Hippocampal formation (tissue), 2 donors: ENCODE measurements at places on chromosomes 6 and 20.

DNA sequence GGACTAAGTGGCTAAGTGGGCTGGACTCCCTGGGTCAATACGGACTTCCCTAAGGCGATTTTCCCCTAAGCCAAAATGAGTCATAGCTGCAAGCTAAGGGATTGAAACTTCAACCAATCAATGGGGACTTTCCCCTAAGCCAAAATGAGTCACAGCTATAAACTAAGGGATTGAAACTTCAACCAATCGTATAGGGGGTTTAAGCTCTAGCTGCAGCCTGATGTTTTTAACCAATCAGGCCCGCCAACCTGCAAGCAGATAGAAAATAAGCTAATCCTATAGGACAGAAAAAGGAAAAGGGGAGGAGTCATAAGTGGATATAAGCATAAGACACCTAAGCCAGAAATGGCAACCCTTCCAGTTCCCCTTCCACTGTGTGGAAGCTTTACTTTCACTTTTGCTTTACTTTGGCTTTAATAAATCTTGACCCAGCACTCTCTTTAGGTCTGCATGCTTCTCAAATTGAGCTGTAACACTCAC, 655.0 kb upstream of the HS3ST5 start:
- no peak for DNase-seq

DNA sequence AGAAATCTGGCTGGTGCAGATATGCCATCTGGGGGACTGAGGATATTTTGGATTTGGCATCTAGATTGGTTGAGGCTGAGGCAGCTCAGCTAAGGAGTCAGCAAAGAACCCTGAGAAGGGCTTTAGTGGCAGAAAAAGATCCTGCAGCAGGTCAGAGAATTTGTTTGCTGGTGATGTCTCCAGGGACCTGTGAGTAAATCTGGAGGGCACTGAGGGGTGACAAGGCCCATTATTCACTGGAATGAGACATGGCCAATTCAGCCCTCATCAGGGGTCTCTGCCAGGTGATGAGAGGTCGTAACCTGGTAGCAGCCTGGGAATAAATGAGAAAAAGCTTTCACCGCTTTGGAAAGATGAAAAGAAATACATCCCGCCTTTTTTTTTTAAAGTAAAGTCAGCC, 118.3 kb upstream of the FBXL4 start:
- DNase-seq: no peak

DNA sequence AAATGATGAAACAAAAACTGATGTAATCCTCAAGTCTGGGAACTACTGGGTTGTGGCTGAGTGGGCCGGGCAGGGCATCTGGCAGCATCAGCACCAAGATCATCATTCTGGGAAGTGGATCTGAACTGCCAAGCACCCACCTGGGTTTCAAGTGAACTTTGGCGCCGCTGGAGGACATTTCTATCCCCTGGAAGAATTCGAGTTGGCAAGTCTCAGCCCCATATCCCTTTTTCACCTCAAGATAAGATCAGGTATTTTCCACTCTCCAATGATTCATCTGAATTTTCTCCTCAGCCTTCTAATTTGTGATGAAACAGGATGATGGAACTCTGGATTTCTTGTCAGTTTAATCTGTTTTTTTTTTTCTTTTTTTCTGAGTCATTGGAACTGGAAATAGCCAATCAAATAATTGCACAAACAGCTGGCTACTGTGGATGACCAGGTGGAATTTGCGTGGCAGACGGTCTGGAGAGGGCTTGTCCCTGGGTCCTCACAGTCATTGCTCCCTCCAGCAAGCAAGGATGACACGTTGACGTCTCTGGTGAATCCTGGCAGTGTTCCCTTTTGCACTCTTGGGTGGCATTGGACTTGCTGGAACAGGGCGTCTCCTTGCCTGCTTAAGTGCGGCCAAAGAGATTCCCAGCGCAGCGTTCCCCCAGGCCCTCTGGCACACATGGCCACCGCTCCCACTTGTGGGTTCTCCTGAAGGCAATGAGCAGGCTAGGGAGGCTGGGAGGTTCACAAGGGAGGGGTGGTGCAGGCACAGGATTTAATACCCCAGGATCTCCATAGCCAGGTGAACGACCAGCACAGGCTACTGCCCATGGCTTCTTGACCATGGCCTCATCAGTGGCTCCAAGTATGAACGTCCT, 80.4 kb downstream of the DHX35 start:
- no peak for DNase-seq

DNA sequence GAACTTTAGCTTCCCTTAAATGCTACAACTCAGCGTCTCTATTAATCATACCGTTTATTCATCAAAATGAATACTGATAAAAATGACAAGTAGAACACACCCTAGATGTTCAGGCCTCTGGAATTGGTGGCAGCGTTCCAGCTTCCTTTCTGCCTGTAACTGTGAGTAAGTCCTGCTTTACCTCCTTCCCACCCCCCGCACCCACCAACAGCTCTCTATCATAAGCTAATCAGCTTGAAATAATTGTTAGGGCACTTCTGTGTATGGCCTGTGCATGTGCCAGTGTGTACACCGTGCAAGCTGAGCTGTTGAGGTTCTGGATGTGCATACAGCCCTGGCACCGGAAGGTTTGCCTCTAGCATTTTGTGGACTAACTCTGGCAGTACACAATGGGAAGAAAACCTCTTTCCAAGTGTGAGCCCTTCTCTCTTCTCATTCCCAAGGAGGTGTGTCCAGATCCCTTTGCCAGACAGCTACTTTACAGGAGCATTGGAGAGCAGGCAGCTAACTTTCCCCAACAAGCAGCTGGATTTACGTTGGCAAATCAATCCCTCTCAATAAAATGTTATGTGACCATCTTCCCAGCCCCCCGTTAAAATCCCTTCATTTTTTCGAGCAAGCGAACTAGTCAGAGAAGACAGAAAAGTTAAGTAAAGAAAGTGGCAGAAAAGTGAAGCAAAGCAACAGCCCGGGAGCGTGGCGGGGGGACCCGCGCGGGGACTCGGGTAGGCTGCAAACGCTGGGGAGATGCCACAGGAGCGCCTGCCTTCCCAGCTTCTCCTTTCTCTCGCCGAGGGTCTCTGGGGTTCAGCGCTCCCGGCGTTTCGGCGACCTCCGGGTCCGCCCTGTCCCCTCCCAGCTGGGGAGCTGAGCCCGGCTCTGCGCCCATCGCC, 803 bp upstream of the ADGRG6 start:
- no peak for DNase-seq

DNA sequence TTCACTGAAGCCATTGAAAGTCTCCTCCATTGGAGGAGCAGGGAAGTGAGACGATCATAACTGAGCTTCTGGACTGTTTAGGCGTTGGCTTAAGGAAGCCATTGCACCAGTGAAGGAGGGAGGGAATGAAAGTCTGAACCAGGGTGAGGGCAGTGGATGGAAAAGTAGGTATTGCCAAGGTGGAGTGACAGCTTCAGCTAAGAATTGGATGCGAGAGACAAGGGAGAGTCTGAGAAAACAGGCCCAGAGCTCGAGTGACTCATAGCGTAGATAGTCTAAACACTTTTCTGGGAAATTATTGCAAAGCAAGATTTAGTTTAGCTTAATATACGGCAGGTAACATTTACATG, 4.5 kb downstream of the DSP start:
- no peak for DNase-seq

- no peak for DNase-seq
Observed at GRCh38 chr6:37653933-37654565, 43.6 kb downstream of the MDGA1 start.

- DNase-seq: no peak
Observed at GRCh38 chr6:161200610-161201370, 73.1 kb downstream of the AGPAT4 start.

DNA sequence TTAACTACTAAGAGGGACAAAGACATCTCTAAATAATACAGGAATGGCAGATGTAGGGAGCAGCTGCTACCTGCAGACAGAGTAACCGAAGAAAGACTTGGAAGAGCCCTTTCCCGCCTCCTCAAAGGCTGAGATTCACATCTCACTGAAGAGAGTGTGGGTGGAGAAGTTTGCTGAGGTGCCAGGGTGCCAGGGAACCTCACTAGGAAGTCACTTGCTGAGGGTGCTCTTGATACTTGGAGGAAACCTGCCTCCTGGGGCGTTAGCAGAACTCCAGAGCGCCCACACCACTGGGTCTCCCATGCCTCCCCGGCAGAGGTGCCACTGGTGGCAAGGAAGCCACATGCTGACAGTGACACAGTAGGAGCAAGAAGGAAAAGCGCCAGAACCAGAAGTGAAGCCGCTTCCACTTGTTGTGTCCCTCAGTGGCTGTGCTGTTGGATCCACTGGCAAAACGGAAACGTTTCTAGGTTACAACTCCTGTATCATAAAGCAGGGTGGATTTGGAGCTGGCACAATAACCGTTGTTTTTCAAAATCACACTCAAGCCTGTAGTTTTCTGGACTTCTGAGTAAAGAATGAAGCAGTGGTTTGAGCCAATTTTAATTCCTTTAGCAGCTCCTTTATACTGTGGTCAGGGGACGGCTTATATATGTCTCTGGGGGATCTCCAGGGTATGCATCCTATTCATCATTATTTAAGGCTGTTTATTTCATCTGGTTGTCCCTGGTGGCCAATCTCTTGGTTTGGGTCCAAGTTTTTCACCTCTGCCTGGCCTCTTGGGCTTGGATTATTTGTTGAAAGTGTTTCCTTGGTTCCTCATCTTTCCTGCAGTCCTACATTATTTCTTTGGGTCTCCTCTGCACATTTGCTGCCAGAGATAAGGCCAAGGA, 64.5 kb downstream of the CDC5L start:
- no peak for DNase-seq

GRCh38 chr6:170057961-170058877, 232.7 kb downstream of the DLL1 start:
- DNase-seq: no peak

- no peak for DNase-seq
Observed at GRCh38 chr6:146962329-146962728, 241.9 kb upstream of the STXBP5 start.
